Mesenteric fat pad (tissue), 1 donor: ENCODE measurements at places on chromosomes 16 and 17. TPM values are rescaled to one million over a fixed set of nuclear protein-coding genes. Genes with fewer than 3 reads are reported as not detected.

DNA sequence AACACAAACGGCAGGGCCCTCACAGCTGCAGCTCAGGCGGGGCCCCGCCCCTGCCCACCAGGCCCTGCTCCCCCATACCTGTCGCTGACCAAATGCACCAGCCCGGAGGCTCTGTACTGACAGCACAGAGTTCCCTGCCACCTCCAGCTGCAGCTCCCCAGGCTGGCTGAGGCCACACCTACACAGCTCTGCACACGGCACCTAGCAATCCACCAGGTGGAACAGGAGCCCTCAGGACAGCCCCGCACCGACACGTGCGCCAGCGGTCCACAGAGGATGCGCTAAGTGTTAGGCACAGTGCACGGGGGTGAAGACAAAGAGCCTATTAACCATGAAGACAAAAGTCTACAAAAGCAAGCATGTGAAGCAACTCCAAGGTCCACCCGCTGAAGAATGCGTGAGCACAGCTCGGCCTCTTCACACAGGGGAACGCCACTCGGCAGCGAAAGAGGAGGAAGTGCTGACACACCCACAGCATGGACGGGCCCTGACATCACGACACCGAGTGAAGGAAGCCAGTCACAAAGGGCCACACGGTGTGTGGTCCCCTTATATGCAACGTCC lies 5.4 kb downstream of the ZCCHC14 start:
- DNase-seq: no peak

CFAP119 gene
- 2.2 TPM for total RNA-seq

GRCh38 chr17:6683081-6683684 lies 30.0 kb downstream of the SLC13A5 start:
- no peak for DNase-seq

CDH1 gene
- 0.55 TPM for total RNA-seq

PIRT gene
- total RNA-seq: not detected

ATP2C2 gene
- total RNA-seq: 0.67 TPM

GRCh38 chr17:44382917-44383316 lies 6.5 kb downstream of the ITGA2B start:
- DNase-seq: no peak

SOX8 gene
- total RNA-seq: 1.3 TPM

ALOX12B gene
- not detected for total RNA-seq

- DNase-seq: no peak
Observed at GRCh38 chr16:31868691-31869167, 4.9 kb upstream of the ZNF267 start.

ABCC11 gene
- 0.22 TPM for total RNA-seq

DNA sequence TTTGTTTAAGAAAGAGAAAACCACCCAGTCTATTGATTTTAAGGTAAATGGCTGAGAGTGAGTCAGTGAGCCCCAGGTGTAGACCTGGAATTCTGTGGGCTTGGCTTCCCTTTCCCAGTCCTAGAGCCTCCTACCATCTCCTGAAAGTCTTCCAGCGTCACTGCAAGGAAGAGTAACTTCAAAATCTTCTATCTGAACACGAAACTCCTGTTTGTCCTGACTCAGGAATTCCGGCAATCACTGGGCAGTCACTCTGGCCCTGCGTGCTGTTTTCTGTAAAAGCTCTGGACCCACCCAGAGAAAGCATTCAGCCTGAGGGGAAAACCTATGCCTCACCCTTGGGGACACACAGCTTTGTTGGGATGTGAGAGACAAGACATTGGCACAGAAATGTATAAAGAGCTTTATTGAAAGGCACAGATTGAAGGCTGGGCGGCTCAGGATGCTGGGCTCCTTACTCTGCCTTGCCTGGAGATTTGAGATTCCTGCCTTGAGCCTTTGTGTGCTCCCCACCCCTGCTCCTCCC lies 15.9 kb downstream of the MINK1 start:
- DNase-seq: no peak

GRCh38 chr16:2956579-2956956 lies 7.5 kb upstream of the KREMEN2 start:
- DNase-seq: no peak

DNA sequence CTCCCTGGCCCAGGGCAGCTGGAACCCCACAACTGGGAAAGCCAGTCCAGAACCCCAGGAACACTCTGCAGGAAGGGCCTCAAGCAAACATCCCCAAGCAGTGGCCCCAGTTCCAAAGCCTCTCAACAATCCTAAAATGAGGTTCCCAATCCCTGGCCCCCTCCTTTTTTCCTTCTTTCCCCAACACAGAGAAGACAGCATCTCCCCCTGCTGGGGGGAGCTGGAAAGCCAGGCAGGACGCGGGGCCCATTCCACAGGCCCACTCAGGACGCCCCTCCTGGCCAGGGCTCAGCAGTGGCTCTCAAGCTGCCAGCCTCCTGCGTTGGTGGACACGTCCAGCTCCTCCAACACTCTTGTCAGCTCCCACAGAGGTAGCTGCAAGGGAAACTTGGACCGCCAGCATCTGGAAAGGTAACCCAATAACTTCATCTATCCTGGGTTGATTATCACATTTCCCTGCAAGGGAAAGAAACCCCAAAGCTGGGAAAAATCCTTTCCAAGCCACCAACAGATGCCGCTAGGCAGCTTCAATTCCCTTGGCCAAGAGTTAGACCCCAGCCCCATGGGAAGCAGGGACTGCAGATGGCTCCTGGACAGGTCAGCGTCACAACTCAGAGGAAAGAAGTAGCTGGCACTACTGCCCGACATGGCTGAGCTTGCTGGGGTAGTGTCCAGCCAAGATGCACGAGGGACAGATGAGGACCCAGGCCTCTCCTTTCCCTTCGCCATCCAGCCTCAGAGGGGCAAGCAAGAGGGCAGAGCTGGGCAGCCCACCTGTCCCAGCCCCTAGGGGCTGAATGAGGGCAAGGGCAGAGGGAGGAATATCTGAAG lies 7.6 kb downstream of the HDAC5 start:
- no peak for DNase-seq

- no peak for DNase-seq
Observed at GRCh38 chr17:64269687-64270649, 6.9 kb upstream of the TEX2 start.

DNA sequence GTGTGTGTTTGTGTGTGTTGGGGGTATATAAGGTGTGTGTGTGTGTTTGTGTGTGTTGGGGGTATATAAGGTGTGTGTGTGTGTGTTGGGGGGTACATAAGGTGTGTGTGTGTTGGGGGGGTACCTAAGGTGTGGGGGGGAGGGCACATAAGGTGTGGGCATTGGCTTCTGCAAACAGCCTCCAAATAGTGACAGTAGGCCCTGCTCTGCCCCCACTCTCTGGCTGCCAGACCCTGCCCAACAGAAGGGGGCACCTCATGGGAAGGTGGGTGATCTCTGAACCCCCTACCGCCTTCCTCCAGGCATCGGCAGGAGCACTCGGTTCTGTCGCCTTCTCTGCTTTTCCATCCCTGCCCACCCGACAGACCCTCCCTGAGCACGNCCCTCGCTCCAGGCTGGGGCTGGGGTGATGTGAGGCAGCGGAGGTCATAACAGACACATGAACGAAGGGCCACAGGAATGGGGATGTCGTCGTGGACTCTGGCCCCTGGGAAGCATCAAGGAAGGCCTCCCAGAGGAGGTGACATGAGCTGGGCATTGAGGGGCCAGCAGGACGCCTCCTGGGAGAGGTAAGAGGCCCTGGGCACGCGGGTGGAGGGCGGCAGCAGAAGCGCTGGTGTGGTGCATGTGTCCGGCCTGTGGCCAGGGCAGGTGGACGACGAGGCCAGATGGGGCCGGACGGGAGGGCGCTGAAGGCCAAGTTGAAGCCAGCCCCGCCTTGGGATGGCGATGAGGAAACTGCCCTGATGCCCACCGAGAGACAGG lies 136.6 kb upstream of the RPH3AL start:
- DNase-seq: no peak

CLN3 gene
- 25.2 TPM for total RNA-seq

- no peak for DNase-seq
Observed at GRCh38 chr16:7089751-7090150, 242.9 kb upstream of the RBFOX1 start.

DNA sequence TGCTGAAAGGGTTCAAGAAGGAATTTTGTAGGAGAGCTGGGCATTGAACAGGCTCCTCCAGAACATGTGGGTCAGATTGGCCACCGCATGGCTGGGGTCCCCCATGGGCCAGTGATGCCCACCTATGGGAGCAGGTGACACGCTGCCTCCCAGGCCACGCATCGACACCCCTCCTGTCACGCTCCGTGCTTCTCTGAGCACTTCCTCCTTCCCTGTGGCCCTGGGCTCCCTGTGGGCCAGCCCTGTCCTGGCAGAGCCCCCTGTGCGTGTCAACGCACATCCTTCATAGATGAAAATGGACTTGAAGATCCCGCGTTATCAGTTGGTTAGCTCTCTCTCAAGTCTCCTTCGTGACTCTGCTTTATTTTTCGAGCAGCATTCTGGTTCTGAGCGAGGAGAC lies 160.3 kb downstream of the RPTOR start:
- DNase-seq: no peak
